ENCODE measurements at places on chromosomes 7 and 10. TPM values are rescaled to one million over a fixed set of nuclear protein-coding genes. Genes with fewer than 3 reads are reported as not detected.
A peak's percentile ranks its signal among the peaks of the same experiment; 100 is the strongest.

STN1 gene
- 19.9 TPM for total RNA-seq

ADRA2A gene
- not detected for total RNA-seq

HOXA3 gene
- total RNA-seq, result not detected

ACTL6B gene
- total RNA-seq, result not detected

- no peak for DNase-seq
Observed at GRCh38 chr10:13788711-13789447, 202.1 kb downstream of the PRPF18 start.

DNA sequence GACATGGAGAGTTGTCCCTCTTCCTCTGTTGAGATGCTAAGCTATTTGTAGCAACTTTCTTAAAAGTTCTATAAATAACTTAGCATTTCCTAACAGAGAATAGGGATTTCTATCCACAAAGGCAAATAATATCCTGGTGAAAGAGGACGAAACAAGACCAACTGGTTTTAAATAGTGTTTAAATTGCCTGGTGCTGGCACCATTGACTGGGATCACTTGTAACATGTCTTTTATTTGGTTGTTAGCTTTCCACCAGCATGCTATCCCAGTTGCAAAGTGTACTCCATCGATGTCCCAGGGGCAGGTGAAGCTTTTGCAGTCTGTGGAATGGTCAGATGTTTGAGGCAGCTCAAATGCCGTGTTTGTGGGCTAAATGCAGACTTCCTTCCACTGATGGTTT is 3.7 kb downstream of the SUFU start:
- DNase-seq, result no peak

DNA sequence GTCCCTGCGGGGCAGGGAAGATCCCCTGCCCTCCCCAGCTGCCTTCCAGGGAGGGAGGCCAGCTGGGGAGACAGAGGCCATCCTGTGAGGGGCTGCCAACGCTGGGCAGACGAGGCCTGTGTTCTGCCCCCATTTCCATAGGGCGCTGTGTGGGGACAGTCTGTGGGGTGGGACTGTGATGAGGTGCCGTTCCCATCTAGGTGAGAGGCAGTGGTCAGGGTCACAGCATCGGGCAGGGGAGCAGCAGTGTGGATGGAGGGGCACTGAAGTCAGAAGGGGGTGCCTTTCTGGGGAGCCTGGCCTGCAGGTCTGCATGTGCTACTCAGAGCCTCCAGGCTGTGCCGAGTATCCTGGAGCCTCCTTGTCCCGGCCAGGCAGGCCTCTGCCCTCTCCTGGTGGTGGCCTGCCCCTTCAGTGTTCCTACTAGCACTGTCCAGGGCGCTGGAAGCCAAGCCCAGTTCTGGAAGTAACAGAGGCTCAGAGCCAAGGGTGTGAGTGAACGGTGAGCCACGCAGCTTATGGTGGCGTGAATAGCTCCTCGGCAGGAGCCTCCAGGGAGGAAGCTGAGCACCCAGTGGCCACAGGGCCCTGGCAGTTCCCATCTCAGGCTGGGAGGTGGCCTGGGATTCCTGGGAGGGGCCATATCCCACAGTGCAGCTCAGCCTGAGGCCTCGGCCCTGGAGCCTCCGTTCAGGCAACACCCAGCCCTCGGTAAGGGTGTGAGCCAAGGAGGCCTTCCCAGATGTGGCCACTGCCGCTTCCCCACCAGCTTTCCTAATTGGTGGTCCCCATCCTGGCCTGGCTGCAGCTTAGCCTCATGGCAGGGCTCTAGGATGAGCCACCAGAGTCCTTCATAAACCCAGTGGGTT is 23.3 kb upstream of the CSGALNACT2 start:
- DNase-seq, result no peak

DNA sequence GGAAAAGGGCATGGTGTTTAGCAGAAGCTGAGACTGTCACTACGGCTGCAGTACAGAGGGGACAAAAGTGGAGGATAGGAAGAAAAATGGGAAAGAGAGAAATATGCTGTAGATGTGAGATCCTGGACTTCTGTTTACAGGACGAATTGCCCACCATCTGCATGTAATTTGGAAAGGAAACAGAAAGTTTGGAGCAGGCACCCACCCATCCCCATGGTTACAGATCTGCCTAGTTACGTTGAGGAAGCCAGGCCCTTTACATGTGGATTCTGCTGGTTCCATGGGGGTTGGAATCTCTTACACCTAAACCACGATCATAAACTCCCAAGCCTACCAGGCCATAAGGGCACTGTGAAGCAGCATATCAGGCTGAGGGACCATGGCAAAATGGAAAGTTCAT is 84.3 kb downstream of the WDFY4 start:
- DNase-seq, result no peak

DNA sequence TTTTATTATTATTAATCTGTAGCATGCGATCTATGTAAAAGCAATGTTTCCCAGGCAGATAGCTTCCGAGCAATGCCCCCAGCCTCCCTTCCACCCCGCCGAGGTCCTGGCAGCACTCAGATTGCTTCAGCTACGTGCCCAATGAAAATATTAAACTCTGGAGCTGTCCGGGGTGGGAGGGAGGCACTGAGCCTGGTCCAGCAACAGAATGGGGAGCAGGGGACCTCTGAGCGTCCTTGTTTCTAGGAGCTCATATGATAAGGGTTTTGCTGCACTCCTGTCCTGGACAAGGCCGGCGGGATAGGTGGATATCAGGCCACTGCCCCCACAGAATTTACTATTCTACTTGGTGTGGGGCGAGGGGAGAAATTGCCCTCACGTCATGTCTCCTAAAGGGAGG is 44.5 kb upstream of the CDK1 start:
- peak; percentile 61 for DNase-seq

- no peak for DNase-seq
Observed at GRCh38 chr7:114007386-114007785, 88.6 kb upstream of the PPP1R3A start.

DNA sequence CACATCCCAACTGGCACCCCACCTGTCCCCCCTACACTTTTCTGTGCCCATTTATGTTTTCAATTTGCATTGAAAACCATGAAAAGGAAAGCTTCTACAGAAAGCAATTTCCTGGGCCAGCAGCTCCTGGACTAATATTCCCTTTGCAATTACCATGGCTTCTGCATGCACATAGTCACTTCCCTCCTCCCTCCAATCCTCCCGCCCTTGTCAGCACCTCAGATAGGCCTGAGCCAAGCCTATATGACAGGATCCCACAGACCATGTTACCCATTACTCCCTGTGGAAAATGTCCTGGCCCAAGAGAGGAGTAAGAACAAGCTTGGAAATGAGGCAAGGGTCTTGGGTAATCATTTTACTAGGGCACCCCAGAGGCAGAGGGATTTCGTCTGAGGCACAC is 38.1 kb downstream of the FBXW4 start:
- no peak for DNase-seq

- peak; percentile 80 for DNase-seq
Observed at GRCh38 chr7:50304129-50304910, at the start of gene IKZF1. Gene IKZF1 (plus strand): TSS chr7:50304716. CDS start chr7:50319062, 14,346 bp downstream.

DNA sequence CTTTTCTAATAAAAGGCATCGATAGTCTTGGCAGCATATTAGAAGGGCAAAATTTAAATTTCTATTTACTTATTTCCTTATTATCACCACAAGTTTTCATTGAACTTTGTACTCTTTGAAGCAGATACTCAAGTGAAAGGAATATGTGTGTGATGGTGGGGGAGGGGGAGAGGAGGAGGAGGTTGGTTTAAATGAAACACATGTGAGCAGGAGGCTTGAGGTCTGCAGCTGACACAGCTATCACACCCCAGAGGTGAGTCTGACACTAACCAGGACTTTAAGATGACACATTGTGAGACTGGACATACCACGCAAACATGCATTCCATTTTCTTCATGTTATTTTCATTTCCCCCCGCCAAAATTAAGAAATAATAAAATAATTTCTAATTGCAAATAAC is 63.3 kb downstream of the CTTNBP2 start:
- peak; percentile 52 for DNase-seq

DNA sequence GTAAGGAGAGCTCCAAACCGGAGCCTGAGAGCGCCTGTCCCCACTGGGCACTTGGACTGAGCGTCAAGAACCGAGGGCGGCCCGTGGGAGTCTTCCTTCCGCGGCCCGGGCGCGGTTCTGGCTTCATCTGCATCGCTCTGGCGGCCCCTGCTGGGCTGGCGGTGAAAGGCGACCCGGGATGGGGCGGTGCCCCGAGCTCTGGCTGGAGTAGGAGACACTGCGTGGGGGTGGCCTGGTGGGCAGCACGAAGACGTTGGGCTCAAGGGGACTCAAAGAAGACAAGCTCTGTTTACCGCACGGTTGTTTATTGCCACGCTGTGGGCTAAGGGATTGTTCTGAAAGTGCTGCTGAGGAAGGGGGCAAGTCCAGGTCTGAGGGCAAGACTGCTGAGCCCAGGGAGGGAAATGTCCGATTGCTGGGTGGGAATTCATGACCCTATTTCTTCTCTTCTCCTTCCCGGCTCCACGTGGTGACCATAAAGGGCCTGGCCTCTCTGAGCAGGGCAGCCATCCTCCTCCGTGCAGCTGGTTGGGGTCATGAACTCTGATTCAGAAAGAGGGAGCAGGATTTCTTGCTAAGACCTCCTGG is 29.8 kb downstream of the PLAU start:
- peak; percentile 95 for DNase-seq

- peak; percentile 85 for DNase-seq
Observed at GRCh38 chr10:130737621-130738020, 573.9 kb downstream of the TCERG1L start.

- DNase-seq, result no peak
Observed at GRCh38 chr10:13321576-13321975, 21.7 kb upstream of the PHYH start.

Measured in endodermal cell (in vitro differentiated cells).